ENCODE measurements at places on chromosomes 6 and 20.

GRCh38 chr6:89308525-89309395, 6.3 kb downstream of the GABRR2 start:
- no peak for DNase-seq

DNA sequence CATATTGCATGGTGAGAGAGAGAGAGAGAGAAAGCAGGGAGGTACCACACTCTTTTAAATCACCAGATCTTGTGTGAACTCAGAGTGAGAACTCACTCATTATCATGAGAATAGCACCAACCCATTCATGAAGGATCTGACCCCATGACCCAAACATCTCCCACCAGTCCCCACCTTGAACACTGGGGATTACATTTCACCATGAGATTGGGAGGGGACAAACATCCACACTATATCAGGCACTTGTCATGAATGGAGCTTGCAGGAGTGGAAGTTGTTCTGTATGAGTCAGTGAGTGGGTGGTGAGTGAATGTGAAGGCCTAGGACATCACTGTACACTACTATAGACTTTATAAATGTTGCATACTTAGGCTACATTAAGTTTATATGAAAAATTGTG, 47.7 kb upstream of the RNF182 start:
- DNase-seq = no peak

DNA sequence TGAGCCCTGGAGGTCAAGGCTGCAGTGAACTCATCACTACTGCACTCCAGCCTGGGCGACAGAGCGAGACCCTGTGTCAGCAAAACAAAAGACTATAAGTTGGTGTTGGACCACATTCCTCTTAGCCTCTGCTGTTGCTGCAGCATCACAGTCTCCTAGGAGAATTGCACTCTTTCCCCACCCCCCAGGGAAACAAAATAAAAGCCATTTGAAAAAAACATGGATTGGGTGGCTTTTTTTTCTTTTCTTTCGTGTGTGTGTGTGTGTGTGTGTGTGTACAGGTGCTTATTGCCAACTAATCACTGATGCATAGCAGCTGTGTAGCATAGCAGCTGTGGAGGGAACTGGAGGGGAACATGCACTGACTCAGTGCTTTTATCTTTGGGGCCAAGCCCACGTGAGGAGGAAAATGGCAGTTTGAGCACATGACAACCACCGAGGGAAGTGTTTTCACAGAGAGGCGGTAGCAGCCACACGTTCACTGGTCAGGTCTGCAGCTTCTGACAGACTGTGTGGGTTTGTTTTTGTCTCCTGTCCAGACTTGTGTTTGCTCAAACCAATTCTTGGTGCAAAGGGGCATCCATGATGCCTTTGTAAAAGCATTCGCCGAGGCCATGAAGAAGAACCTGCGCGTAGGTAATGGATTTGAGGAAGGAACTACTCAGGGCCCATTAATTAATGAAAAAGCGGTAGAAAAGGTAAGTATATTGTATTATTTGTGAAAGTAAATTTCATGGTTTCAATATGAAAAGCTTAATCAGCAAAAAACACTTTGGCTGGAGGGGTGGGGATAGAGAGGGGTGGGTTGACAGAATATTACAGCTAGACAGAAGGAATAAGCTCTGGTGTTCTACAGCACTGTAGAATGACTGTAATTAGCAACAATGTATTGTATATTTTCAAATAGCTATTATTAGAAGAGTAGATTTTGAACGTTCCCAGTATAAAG, 27.7 kb downstream of the ALDH5A1 start:
- no peak for DNase-seq

DNA sequence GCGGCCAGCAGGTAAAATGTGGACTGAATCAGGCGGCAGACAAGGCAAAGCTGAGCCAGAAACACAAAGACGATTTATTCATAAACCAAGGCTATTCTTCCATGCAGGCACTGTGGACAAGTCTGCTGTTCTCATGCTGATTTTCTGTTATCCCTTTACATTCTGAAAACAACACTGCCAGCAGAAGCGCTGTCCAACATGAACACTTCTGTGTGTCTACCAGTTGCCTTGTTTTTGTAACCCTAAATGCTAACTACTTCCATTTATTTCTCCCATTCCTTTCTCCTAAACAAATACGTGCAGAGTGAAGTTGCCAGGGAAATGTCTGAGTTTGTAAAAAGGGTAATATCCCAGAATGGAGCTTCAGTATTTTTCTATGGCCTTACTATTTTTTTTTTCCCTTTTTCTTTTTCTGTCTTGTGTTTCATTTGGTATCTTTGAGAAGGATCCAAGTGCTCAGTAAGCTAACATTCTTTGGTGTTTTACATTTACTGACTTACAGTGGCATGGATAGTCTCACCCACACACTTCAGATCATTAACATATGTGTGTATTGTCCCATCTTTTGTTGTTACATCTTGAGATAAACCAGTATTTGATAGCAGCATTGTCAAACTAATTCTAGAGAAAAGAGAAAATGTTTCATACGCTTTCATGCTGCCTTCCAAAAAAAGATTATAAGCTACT, 1308.9 kb upstream of the MAP3K7 start:
- DNase-seq = no peak

GRCh38 chr6:156319707-156320106, 457.5 kb upstream of the ARID1B start:
- no peak for DNase-seq

DNA sequence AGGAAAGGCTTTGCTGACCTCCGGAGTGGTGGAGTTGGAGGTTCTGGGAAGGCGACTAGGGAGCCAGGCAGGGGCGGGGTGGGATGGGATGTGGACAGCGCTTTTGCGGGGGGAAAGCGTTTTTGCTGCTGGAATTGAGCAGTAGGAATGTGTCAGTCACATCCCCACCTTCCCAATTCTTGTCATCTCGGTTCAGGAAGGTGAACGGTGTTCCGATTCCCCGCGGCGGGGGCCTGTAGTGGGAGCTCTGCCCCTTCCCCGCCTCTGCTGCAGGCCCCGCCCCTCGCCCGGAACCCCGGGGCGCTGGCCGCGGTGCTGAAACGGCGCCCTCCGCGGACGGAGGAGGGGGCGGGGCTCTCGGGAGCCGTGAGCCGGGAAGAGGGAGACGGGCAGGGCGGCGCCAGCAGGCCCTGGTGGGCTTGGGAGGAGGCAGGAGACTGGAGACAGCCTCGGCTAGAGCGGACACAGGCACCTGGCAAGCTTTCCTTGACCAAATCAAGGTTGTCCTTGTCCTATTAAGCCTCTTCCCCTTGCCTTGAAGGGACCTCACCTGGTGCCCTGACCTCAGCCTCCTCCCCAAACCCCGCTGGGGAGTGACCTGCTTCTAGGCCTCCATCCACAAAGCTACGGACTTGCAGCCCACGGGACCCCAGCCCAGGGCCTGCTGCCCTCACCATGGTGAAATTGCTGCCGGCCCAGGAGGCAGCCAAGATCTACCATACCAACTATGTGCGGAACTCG, at the start of gene LHFPL5:
Gene LHFPL5, plus strand, starts transcription at position 357 of the 741 bp plus-strand sequence. Its CDS starts 319 bp downstream, at position 676.
- DNase-seq = peak; percentile 99

DNA sequence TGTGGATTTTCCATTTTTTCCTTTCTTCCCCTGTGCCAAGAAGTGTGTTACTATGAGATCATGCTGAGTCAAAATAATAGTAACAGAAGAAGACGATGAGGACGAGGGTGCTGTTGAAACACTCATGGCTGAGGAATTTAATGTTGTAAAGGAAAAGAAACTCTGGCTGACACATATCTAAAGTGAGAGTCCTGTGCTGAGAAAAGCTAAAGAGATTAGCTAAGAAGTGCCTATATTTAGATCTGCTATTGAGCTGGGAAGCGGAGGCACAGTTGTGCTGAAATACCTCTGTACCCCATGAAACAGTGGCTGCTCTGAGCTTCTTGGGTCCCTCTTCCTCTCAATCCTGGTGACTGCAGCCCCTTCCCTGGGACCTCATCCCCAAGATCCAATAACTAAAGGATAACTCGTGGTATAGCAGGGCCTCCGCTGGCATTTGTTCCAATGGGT, 1.1 kb upstream of the SYTL3 start:
- DNase-seq = no peak

DNA sequence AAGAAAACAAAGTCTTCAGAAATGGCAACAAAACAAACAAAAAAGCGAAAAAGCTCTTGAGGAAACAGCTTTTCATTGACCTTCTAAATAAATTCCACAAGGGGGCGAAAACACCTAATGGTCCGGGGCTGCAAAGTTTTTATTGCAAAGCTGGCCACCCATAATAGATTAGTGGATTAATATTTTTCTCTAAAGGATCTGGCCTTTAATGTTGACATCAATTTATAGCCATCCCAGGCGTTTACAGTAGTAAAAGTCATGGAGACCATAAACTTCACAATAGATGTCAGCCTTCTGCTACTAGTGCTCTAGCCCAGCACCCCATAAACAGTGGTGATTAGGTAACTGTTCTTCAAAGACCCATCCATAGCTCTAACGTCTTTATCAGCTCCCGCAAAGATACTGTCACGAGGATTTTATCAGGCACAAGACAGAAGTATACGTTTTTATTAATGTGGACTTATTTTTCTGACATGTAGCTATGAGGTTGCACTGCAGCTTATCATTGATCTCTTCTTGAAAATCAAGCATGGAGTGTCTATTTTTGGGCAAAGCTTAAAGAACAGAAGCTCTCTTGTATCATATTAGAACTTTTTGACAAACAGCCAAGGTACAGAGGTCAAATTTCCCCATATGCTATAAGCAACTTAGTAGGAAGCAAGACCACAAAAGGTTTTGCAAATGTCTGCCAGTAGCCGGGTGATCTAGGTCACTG, 4.7 kb downstream of the CITED2 start:
- peak; percentile 24 for DNase-seq

- no peak for DNase-seq
Observed at GRCh38 chr20:48773837-48774418, 53.9 kb downstream of the PREX1 start.

GRCh38 chr20:62304331-62305148, 1.7 kb downstream of the ADRM1 start:
- no peak for DNase-seq

- no peak for DNase-seq
Observed at GRCh38 chr6:80250391-80250997, 144.0 kb downstream of the BCKDHB start.

DNA sequence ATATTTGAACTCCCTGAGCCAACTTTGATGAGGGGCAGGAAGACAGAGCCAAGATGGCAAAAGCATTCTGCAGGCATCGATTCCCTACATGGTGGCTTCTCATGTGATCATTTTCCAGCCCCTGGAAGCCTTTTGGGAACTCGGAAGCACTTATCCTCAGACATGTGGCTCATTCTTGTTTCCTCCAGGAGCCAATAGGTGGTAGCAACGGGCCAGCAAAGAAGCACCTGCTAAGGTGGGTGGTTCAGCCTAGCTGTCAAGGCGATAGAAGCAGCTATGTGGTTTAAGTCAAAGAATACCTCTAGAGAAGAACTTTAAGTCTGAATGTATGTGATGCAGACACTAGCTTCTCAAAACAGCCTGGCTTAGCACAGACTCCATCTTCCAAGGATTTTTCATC, 64.9 kb upstream of the PAX1 start:
- peak; percentile 62 for DNase-seq
